PC-3 (cell line): ENCODE measurements at places on chromosomes 5 and 9. TPM values are rescaled to one million over a fixed set of nuclear protein-coding genes. Genes with fewer than 3 reads are reported as not detected.

GRCh38 chr9:35686222-35687203 is 3.2 kb downstream of the TPM2 start:
- no peak overlapping the region for H3K4me3 ChIP-seq
- DNase-seq = no peak
- no peaks in the 10 kb centered on the region for H3K36me3 ChIP-seq
- peaks cover 31% of the 10 kb centered on the region for H3K4me1 ChIP-seq
- no peak overlapping the region for H3K27ac ChIP-seq

DNA sequence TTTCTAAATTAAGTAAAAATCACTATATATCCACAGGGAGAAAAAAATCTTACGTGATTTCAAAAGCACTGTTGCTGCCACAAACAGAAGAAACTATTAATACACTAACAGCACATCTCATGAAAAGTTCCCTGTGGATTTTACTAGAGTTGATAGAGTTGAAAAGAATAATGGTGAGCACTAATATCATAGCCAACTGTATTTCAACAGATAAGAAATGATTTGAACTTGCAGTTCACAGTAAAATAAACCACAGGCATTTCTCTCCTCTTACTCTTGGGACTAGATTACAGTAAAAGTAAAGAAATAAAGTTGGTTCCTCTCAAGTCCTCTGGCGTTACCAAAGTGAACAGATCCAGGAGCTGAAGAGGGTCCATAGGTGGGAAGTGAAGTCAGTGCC is 27.9 kb downstream of the AGTPBP1 start:
- no peak for DNase-seq
- H3K4me3 ChIP-seq = no peak overlapping the region
- no peaks in the 10 kb centered on the region for H3K27me3 ChIP-seq
- H3K36me3 ChIP-seq = no peaks in the 10 kb centered on the region
- no peaks in the 10 kb centered on the region for H3K4me1 ChIP-seq

GRCh38 chr9:106615118-106615889 is 247.7 kb upstream of the ZNF462 start:
- no peak overlapping the region for H3K4me3 ChIP-seq
- H3K4me1 ChIP-seq = no peaks in the 10 kb centered on the region
- no peak overlapping the region for H3K27ac ChIP-seq
- DNase-seq = no peak
- H3K27me3 ChIP-seq = no peaks in the 10 kb centered on the region
- no peaks in the 10 kb centered on the region for H3K36me3 ChIP-seq

DNA sequence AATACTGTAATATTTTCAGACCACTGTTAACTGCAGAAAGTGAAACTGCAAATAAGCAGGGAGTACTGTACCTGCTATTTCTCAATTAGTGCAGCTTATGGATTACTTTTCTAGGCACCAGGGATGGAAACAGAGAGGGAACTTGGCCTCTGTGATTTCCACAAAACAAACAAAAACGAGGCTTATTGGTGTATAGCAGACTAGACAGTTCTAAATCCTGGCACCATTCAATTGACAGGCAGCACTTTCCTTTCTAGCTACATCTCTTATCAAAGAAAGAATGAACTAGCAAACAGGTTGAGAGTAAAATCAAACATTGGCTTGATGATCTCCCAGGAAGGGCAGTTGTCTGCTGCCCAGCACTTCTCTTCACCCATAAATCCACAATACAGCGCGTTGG is 16.0 kb upstream of the IL33 start:
- DNase-seq = no peak
- H3K4me1 ChIP-seq = peaks cover 48% of the 10 kb centered on the region
- no peak overlapping the region for H3K4me3 ChIP-seq
- H3K27me3 ChIP-seq = no peaks in the 10 kb centered on the region
- no peaks in the 10 kb centered on the region for H3K36me3 ChIP-seq

DNA sequence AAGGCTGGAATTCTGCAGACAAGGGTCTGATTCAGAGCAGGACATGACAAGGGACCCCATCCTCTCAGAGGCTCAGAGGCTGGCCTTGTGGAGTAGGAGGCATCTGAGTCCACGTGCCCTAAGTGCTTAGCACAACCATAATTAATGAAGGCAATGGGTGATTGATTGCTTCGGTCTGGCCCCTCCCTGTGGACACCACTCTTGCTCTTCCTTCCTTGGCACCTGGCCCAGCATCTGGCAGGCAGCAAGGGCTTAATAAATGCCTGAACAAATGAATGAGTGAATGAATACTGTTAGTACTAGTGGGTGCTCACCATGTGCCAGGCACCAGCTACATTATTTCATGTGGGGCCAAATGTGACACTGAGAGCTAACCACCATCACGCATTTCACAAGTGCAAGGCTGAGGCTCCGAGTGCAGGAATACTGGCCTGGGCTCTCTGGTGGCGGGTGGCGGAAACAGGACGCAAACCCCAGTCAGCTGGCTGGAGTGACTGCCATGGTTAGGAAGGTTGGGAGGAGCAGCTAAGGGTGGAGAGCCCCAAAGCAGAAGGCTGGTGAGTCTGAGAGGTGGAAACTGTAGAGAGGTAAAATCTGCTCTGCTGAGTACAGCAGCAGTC is 53.6 kb downstream of the ASS1 start:
- H3K27ac ChIP-seq = no peak overlapping the region
- H3K27me3 ChIP-seq = no peaks in the 10 kb centered on the region
- H3K36me3 ChIP-seq = no peaks in the 10 kb centered on the region
- peaks cover 16% of the 10 kb centered on the region for H3K4me1 ChIP-seq

DNA sequence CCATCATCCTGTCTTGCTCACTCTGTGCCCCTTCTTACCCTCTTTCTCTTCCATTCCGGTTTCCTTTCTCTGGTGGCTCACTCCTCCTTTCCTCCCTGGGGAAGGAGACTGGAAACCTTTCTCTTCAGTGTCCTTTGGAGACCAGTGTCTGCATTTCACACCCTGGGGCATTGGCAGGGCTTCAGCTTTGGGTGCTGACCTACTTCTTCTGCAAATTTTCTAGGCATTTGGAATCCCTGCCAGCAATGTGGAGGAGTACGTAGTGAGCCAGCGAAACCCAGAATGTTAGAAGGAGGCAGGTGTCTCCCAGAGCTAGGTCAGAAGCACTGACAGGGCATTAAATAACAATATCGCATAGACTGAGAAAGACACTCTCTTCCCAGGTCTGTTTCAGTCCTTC is 122.2 kb downstream of the SLC28A3 start:
- H3K4me1 ChIP-seq = no peaks in the 10 kb centered on the region
- no peak for DNase-seq
- H3K4me3 ChIP-seq = no peak overlapping the region
- no peak overlapping the region for H3K27ac ChIP-seq

Gene CCNO
- 3.4 and 5.3 TPM in 2 replicates for total RNA-seq

Gene HAPLN1
- total RNA-seq = 7.8 and 11.2 TPM in 2 replicates

- no peak overlapping the region for H3K27ac ChIP-seq
- no peaks in the 10 kb centered on the region for H3K36me3 ChIP-seq
- H3K4me1 ChIP-seq = no peaks in the 10 kb centered on the region
- no peak overlapping the region for H3K4me3 ChIP-seq
- no peak for DNase-seq
Observed at GRCh38 chr5:40492056-40492455, 187.7 kb upstream of the PTGER4 start.

GRCh38 chr5:180636403-180637075 is 12.9 kb downstream of the FLT4 start:
- no peak overlapping the region for H3K4me3 ChIP-seq
- H3K27me3 ChIP-seq = peaks cover 24% of the 10 kb centered on the region
- no peak overlapping the region for H3K27ac ChIP-seq
- no peaks in the 10 kb centered on the region for H3K4me1 ChIP-seq
- no peaks in the 10 kb centered on the region for H3K36me3 ChIP-seq
- DNase-seq = no peak

- no peaks in the 10 kb centered on the region for H3K27me3 ChIP-seq
- no peaks in the 10 kb centered on the region for H3K36me3 ChIP-seq
- peaks cover under 1% of the 10 kb centered on the region; the same call in 1 of the 2 replicates for H3K4me1 ChIP-seq
- no peak overlapping the region for H3K4me3 ChIP-seq
Observed at GRCh38 chr5:150658121-150658520, 2.9 kb upstream of the MYOZ3 start.

- peaks cover 7% of the 10 kb centered on the region for H3K36me3 ChIP-seq
- H3K4me3 ChIP-seq = peak overlapping the region; percentile 58; the same call in 1 of the 2 replicates
- DNase-seq = peak; percentile 26
- peak overlapping the region; percentile 96 for H3K27ac ChIP-seq
- peaks cover 81% of the 10 kb centered on the region for H3K4me1 ChIP-seq
Observed at GRCh38 chr5:14266171-14266570, 123.0 kb downstream of the TRIO start.

Gene NXNL2
- total RNA-seq = 0.66 TPM in 1 of 2 replicates, not detected in the other

GRCh38 chr5:151134228-151134627 is 23.4 kb downstream of the ANXA6 start:
- no peak overlapping the region for H3K27ac ChIP-seq
- no peak for DNase-seq
- peaks cover 32% of the 10 kb centered on the region for H3K36me3 ChIP-seq
- no peak overlapping the region for H3K4me3 ChIP-seq
- H3K4me1 ChIP-seq = no peaks in the 10 kb centered on the region

- H3K4me3 ChIP-seq = no peak overlapping the region
- H3K4me1 ChIP-seq = no peaks in the 10 kb centered on the region
- no peak overlapping the region for H3K27ac ChIP-seq
- no peaks in the 10 kb centered on the region for H3K36me3 ChIP-seq
- H3K27me3 ChIP-seq = no peaks in the 10 kb centered on the region
Observed at GRCh38 chr5:154694159-154694558, 61.0 kb upstream of the LARP1 start.

Gene PPIC
- total RNA-seq = 8.8 and 14.6 TPM in 2 replicates

Gene NRG2
- total RNA-seq = 1.8 and 3.2 TPM in 2 replicates

Gene BICD2
- total RNA-seq = 26.3 and 36.9 TPM in 2 replicates

DNA sequence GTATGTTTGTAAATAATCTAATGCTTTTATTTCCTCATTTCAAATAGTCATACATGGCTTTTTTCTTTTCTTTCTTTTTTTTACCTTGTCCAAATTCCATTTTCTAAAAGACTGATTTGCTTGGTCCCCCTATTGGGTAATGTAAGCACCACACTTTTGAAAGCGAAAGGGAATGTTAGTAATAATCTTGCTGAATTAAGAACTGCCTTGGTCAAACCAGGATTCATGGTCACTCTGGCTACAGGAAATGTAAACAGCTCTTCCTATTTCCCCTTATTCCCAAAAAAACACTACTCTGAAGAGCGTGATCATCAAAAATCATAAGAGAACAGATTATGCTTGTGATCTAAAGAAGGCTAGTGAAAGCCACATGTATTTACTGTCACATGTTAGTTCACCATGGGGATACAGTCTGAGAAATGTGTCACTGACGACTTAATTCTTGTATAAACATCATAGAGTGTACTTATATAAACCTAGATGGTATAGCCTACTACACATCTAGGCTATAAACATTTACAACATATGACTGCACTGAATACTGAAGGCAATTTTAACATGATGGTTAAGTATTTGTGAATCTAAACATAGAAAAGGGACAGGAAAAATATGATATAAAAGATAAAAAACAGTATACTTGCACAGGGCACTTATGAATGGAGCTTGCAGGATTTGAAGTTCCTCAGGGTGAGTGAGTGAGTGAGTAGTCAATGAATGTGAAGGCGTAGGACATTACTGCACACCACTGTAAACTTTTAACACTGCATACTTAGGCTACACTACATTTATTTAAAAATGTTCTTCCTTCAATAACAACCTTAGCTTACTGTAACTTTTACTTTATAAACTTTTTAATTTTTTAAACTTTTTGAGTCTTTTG is 75.3 kb downstream of the HMGCR start:
- H3K4me1 ChIP-seq = no peaks in the 10 kb centered on the region
- no peak for DNase-seq
- no peak overlapping the region for H3K27ac ChIP-seq
- H3K27me3 ChIP-seq = no peaks in the 10 kb centered on the region

DNA sequence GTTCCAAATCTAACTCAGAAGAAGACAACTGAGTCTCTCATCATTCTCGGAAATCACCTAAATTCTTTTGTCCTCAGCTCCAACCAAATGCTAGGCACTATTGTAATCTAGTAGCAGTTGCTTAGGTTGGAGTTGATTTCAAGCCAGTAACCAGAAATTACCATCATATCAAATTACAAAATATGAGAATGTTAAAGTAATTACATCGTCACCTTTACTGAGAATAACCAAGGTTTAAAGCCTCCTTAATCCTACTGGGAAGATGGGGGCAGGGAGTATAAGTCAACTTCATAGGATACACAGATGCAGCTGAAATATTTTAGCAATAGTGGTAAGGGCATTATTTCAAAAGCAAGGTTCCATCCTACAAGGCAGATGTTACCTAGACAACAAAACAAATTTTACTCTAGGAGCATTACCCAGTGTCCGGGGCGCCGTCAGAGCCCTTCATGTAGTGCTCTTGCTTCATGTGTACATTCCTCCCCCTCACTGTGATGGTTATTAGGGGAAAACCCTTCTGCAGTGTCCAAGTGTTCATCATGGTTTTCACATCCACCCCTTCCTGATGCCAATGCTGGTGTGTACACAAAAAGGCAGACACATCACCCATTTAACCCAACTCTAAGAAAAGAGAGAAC is 19.5 kb downstream of the ERAP1 start:
- peaks cover 9% of the 10 kb centered on the region for H3K4me1 ChIP-seq
- no peaks in the 10 kb centered on the region for H3K27me3 ChIP-seq
- H3K27ac ChIP-seq = no peak overlapping the region
- H3K36me3 ChIP-seq = no peaks in the 10 kb centered on the region
- no peak overlapping the region for H3K4me3 ChIP-seq
